ENCODE measurements at places on chromosomes 3 and 15.

GRCh38 chr3:4313606-4314293 is 10.6 kb downstream of the SETMAR start:
- no peak for DNase-seq

DNA sequence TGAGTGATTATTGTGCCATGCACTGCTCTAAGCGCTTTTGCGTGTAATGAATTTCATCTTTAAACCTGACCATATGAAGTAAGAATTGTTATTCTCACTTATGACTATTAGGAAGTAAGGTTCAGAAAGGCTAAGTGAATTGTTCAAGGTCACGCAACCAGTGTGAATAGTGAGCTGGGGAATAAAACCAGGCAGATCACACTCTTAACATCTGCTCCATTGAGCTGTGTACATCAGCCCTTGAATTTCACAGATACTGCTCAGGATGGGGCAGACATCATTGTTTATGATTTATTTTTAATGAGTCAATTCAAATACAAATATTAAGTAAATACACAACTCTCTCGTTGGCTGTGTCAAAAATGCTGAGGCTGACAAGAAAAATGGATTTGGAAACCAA is 184.5 kb downstream of the FNDC3B start:
- DNase-seq: no peak

DNA sequence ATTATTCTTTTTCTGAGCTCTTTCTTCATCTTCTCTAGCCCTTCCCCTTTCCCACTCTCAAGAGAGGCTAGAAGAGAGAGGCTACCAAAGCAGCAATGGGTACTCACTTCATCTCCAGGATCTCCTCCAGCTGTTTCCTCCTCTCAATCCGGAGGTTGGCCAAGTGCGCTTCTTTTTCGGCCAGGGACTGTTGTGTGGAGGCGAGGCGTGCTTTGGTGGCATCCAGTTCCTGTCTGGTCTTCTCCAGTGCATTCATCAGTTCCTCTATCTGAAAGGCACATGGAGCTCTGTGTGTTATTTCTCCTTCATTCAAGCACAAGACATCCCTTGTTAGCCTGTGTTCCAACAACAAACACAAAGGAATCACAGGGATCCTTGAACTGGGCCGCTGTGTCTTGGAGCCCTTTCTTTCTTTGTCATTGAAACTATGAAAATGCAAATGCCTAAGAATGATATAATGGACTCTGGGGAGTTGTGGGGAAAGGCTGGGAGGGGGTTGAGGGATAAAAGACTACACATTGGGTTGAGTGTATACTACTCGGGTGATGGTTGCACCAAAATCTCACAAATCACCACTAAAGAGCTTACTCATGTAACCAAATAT is 401.3 kb upstream of the WNT5A start:
- no peak for DNase-seq

DNA sequence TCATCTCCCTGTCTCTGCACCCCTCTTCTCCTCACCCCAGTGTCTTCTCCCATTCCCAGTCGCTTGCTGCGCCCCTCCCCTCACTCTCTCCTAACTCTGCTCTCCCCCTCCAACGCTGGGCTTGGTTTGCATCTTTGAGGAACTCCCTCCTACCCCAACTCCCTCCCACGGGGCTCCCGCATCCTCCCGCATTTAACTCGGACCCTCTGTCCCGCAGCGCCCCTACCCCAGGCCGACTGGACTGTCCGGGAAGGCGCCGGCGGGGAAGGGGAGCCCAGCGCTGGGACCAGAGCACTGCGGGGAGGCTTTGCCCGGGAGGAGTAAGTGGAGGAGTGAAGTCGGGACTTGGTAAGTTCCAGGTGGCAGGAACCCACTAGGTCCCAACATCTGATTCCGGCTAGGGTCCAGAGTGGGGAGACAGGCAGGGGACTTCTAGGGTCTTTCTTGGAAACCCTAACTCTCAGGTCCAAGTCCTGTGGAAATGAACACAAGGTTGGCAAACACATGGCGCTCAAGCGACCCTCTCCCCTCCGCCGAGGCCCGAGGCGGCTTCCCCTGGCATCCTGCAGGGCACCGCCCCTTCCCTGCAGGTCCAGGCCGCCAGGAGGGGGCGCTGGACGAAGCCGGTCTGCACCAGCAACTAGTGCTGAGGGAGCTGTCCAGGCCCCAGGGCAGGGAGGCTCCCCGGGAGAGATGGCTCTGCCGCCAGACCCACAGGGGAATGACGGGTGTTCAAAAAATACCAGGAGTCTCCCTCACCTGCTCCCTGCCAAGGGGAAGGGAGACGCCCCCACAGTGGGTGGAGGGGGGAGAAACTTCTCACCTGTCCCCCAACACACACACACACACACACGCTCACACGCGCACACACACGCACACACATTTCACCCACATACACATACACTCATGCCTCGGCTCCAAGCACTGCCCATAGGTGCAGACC is 53.2 kb downstream of the LHFPL4 start:
- peak; percentile 45 for DNase-seq

DNA sequence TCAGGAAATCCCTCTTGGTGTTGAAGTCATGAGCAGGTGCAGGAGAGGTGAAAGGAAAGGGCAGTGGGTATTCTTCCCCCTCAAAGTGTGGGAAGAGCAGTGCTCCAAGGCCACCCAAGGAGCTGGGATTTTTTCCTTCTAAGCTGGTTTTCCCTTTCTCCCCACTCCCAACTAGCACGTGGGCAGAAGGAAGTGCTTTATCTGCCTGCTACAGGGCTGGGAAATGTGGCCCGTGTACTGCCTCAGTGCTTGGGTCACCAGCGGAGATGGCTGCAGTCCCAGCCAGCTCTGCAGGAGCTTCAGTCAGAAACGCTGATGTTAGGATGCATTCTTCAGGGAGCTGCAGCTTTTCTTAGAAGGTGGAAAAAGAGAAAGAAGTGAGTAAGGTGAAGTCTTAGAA is 99.2 kb downstream of the CACNA1D start:
- DNase-seq: no peak

- no peak for DNase-seq
These were observed 62.8 kb upstream of the PLSCR4 start for GRCh38 chr3:146313746-146314111.

- DNase-seq: no peak
These were observed 2.6 kb upstream of the NEO1 start for GRCh38 chr15:73049564-73050215.

DNA sequence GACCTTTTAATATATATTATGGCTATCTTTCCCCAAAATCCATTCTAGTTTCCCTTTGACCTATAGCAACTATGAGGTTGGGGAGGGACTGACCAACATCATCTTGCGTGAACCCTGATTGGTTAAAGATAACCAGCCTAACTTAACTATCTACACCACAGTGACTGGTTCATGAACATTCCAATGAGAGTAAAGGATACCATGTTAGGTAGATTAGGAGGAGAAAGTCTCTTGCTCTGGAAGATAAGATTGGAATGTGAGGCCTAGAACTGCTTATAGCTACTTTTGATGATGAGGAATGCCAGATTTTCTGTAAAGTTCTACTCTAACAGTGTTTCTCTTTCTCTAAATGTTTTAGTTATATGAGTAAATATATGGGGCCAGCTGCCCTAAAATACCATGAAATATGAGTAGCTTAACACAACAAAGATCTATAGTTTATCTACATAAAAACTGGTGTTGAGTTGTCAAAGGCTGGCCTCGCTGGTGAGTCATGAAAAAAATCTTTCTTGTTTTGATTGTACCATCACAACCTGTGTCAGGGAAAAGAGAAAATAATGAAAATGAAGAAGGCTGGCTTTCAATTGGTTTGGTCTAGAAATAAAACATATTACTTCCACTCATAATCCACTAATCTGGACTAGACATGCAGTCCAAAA is 481.4 kb downstream of the NSUN3 start:
- no peak for DNase-seq

DNA sequence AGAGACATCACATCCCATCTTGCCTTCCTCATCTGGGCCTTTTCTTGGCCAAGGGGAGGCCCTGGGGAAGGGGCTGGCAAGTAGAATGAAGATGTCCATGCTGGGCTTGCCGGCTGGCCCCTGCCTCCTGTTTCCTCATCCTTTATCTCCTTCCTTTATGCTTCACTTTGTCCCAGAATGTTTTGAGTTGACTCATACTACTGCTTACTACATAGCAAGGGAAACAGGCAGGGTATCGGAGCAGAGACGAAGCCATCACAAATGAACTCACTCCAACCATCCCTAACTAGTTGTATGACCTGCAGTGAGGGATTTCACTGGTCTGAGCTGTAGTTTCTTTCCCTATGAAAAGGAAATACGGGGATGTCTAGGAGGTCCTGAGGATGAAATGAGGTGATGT is 66.0 kb downstream of the CHDH start:
- DNase-seq: no peak

- DNase-seq: no peak
These were observed 4.6 kb downstream of the SKOR1 start for GRCh38 chr15:67829647-67830504.

- no peak for DNase-seq
These were observed 279.2 kb upstream of the P2RY1 start for GRCh38 chr3:152555666-152556291.

DNA sequence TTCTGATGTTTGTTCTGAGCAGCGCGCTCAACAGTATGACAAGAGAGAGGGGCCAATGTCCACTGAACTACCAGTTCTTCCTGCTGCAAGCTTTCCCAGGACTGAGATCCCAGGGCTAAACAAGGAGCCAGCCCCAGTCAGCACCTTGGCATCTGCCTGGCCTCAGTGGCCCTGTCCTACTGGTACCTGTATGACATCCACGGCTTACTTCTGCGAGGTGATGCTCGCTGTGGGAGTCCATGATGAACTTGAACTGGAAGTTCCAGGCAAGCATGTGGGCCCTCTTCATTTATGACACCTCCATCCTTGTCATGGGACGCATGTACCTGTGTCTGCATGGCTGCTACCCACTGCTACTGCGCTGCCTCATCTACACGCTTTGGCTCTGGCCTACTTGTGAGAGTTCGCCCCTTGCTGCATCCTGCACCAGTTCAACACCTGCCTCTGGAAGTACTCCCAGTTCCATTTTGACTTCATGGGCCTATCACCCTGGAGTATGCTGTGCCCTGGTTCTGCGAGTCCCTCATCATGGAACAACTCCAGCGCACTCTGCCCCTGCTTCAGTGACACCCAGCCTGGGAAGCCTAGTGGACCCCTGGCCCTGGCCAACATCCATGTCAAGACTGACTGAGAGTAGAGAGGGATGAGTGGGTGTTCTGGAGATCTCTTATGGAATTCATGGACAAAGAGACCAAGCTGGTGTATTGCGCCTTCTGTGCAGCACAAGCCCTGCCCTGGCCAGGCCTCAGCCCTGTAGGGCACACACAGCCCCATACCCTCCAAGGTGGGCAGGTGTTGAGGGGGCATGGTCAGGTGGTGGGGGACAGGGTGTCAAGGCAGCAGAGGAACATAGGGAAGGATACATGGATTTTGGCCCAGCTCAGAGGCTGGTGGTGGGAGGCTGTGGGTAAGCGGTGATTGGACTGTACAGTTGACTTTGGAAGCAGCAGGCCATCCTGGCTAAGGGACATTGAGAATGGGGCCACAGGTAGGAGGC is 246.8 kb downstream of the NLGN1 start:
- no peak for DNase-seq

- DNase-seq: no peak
These were observed 38.9 kb downstream of the MYL3 start for GRCh38 chr3:46824211-46824970.

DNA sequence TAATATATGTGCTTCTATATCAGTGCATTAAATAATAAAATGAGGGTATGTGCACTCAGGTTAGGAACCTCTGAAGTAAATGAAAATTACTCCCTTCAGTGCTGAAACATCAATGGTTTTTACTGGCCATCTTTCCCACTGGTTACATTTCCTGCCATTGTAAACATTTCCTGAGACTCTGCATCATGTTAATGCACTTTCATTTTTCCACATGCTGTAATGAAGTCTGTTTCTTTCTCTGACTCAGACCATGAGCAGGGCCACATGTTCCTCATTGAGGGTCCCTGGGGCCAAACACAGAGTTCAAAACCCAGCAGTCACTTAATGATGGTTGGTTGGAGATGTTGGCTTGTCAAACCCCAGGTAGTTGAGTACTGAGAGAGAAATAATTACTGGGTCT is 15.3 kb downstream of the FAM3D start:
- no peak for DNase-seq

- no peak for DNase-seq
These were observed 179.9 kb downstream of the CNTN6 start for GRCh38 chr3:1272546-1273265.

DNA sequence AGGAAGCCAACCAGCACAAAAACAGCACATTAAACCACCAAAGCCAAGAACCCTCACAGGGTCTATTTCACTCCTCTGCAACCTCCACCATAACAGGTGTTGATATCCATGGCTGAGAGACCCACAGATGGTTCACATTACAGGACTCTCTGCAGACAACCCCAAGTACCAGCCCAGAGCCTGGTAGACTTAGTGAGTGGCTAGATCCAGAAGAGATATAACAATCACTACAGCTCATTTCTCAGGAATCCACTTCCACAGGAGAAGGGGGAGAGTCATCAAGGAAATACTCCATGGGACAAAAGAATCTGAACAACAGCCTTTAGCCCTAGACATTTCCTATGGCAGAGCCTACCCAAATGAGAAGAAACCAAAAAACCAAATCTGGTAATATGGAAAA is 168.1 kb upstream of the CD96 start:
- no peak for DNase-seq

- DNase-seq: no peak
These were observed 512.6 kb upstream of the NAALADL2 start for GRCh38 chr3:174346571-174346970.

DNA sequence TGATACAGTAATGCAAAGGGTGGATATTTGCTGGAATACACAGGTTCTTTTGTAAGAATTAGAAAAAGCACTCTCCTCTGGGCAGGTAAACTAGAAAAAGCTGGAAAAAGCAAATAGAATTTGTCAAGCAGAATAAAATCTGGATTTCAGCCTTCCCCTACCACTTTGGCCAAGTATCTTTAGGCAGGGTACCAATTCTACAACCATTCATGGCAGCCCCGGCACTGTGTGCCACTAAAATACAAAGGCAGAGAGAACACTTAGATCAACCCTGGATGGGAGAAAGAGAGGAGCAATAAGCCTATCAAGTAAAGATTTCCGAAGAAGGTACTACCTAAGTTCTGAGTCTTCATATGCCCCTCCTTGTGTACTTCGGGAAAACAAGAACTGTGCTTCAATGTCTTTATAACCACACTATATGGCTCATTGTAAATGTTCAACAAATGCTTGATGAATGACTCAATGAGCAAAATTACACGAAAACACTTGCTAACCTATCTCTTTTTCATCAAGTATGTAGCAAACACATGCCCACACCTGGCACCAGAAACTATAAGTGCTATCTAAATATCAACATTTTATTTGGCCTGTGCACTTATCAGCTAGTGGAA is 20.8 kb downstream of the STAG1 start:
- DNase-seq: no peak

- DNase-seq: no peak
These were observed 71.8 kb upstream of the TMEM108 start for GRCh38 chr3:132966374-132966773.

- no peak for DNase-seq
These were observed 1.5 kb upstream of the AMIGO3 start for GRCh38 chr3:49720855-49721595.

DNA sequence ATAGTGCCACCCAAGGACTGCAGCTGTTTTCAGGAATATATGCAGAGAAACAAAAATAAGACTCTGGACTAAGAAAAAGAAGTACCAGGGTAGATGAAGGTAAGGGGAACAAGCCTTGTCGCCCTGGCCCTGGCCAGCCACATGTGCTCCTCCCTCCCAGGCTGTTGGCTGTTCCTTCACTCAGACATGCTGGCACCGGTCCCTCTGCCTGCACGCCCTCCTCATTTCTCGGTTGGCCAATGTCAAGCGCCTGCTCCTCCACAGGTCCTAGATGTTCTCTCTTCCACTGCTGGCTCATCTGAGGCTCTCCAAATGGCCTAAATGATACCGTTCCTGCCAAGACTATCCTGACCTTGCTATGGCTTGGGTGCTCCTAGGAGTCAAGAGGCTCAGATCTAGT is 288.4 kb upstream of the LYSMD4 start:
- DNase-seq: no peak
